ENCODE measurements at places on chromosomes 7 and 10. TPM values are rescaled to one million over a fixed set of nuclear protein-coding genes. Genes with fewer than 3 reads are reported as not detected.

The EPHB4 gene
- polyA plus RNA-seq, result not detected

The HNRNPA2B1 gene
- polyA plus RNA-seq, result 1,396 TPM

The HDAC9 gene
- polyA plus RNA-seq, result 0.73 TPM

The VIM gene
- polyA plus RNA-seq, result 200 TPM

The PTF1A gene
- polyA plus RNA-seq, result not detected

The RNF133 gene
- not detected for polyA plus RNA-seq

The CD36 gene
- polyA plus RNA-seq, result 185 TPM

The USP6NL gene
- 14.9 TPM for polyA plus RNA-seq

The NPC1L1 gene
- polyA plus RNA-seq, result not detected

The COL28A1 gene
- polyA plus RNA-seq, result not detected

The GRID2IP gene
- not detected for polyA plus RNA-seq

The FEZF1 gene
- polyA plus RNA-seq, result not detected

The HYAL4 gene
- polyA plus RNA-seq, result 0.33 TPM

The PNLIPRP2 gene
- polyA plus RNA-seq, result not detected

The SLC26A5 gene
- polyA plus RNA-seq, result 0.07 TPM

The AGR2 gene
- not detected for polyA plus RNA-seq

The PLXNA4 gene
- not detected for polyA plus RNA-seq

The ITGB1 gene
- 17.9 TPM for polyA plus RNA-seq

The SPACDR gene
- polyA plus RNA-seq, result 0.71 TPM

The MARVELD1 gene
- 3.6 TPM for polyA plus RNA-seq

The DGKI gene
- polyA plus RNA-seq, result 10.4 TPM

The KCNIP2 gene
- 0.98 TPM for polyA plus RNA-seq

The GTF2IRD1 gene
- polyA plus RNA-seq, result 1.6 TPM

The ELFN1 gene
- polyA plus RNA-seq, result not detected

The BBIP1 gene
- 35.5 TPM for polyA plus RNA-seq

The SFXN4 gene
- 58.1 TPM for polyA plus RNA-seq

The ASB10 gene
- polyA plus RNA-seq, result not detected

Data from GM12878 (cell line).